Lower lobe of right lung (tissue), 2 donors: ENCODE measurements at places on chromosomes 2 and 18.

DNA sequence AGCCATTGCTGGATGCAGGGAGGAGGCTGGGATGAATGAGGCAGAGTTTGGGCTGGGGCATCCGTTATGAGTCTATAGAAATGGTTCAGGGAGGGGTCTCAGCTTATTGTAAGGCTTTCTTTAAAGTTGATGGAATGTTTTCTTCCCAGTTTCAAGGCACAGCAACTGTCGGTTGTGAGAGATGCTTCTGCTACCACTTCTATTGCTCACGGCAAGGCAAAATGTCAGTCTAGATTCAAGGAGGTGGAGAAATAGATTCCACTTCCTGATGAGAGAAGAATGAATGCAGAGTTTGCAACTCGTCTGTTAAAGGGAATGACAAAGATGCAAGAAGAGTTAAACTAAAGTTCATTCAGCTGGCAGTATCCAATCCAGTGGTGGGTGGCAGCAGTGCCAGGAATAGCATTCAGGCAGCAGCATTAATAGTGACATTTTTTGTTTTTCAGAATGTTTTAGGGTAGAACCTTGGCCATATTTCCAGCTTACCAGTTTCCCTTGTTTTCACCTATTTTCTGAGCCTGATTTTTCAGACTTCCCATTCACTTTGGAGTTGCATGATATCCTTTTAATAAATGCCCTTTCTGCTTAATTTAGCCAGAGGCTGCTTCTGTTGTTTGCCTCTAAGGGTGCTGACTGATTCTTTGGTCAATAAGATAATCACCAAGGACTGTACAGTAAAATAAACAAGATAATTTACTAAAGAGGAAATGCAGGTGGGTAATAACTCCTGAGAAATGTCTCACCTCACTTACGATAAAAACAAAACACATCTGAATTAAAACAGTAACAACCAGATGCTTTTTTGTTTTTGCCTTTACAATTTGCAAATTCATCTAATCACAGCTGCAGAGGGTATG is 138.4 kb downstream of the RPIA start:
- no peak for DNase-seq

- no peak for DNase-seq
Measured at GRCh38 chr2:236672606-236673005, 103.0 kb downstream of the ACKR3 start.

GRCh38 chr2:151669585-151670081 is 64.6 kb downstream of the NEB start:
- DNase-seq = no peak

- DNase-seq = no peak
Measured at GRCh38 chr2:10837298-10838266, 25.0 kb upstream of the PDIA6 start.

DNA sequence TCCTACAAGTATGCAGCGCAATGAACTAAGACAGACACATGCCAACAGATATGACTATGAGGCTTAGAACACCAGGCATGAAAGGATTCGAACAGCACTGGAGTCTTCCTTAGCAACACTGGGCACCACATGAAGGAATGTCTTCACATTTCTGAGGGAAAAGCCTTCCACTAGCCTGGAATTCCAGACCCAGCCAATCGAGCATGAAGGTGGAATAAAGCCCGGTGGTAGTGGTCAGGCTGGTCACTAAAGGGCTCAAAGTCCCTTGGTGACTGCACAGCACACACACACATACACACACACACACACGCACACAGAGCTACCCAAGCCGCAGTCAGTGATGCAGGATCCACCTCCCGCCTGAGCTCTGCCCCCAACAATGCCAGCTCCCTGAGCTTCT is 19.7 kb upstream of the SFXN5 start:
- DNase-seq = no peak

GRCh38 chr18:13452388-13452811 is 233.8 kb downstream of the LDLRAD4 start:
- no peak for DNase-seq

DNA sequence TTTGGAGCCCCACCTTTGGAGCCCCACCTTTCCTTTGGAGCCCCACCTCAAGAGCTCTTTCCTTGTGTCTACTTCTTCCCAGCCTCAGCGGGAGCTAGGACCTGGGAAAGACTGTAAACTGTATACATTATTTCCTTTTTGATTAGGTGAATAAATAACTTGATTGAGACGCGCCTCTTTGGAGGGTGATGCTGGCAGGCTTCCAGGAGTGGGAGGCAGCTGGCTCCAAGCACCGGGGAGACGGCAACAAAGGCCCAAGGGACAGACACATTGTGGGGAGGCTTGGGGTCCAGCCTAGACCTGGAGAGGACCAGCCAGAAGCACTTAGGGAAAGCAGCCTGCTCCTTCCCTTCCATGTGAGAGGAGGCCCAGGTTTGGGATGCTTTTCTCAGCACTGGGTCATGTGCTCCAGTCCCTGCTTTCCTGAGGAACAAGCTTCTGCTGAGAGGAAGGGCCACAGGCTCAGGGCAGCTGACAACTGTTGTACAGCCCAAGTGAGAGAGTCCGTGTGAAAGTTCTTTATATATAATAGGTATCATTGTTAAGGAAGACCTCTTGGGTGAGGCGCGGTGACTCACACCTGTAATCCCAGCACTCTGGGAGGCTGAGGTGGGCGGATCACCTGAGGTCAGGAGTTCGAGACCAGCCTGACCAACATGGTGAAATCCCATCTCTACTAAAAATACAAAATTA is 297.2 kb upstream of the SLC14A2 start:
- no peak for DNase-seq

GRCh38 chr2:134727385-134727784 is 8.6 kb upstream of the TMEM163 start:
- DNase-seq = no peak

DNA sequence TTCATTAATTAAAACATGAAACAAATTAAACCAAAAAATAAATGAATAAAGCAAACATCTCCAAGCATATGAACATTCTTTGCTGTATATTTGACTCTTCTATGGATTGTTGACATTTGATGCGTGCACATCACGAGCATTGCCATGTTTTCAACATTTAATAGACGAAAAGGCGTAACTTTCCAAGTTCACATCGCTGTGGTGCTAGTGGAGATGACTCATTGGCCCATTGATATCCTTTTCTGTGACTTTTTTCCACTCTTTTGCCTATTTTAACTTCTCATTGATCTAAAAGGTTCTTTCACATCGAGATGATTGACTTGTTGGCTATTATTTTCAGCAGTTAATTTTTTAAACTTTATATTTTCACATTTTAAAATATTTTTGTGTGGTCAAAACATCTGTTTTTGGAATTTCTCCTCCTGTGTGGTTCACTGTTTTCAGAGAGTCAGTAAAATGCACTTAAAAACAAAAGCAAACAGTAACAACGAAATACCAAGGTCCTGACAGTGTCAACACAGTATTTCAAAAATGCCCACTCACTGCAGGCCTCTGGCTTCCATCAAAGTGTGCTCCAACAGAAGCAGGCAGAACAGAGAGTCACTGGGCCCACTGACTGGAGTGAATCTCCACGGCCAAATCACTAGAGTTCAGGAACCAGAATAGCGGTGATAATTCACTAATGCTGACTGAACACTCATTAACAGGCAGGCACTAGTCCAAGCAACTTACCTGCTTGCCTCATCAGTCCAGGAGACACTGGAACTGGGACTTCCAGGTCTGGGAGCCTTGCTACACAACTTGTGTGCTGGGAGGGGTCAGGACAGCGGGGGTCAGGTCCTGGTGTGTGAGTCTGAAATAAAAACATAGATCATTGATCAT is 372.2 kb upstream of the SMIM21 start:
- no peak for DNase-seq

- DNase-seq = no peak
Measured at GRCh38 chr2:163657281-163657656, 78.5 kb downstream of the FIGN start.

DNA sequence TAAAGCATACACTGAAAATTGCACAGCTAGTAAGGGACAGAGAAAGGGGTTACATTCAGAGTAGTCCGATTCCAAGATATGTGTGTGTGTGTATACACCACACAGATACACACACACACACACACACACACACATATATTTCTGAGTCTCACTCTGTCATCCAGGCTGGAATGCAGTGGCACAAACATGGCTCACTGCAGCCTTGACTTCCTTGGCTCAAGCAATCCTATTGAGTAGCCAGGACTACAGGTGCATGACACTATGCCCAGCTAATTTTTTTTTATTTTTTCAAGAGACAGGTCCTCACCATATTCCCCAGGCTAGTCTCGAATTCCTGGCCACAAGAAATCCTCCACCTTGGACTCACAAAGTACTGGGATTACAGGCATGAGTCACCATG is 68.1 kb upstream of the ITPRID2 start:
- no peak for DNase-seq

GRCh38 chr18:8519102-8519501 is 90.1 kb upstream of the RAB12 start:
- DNase-seq = no peak

GRCh38 chr18:56121669-56122068 is 516.7 kb downstream of the TXNL1 start:
- no peak for DNase-seq

DNA sequence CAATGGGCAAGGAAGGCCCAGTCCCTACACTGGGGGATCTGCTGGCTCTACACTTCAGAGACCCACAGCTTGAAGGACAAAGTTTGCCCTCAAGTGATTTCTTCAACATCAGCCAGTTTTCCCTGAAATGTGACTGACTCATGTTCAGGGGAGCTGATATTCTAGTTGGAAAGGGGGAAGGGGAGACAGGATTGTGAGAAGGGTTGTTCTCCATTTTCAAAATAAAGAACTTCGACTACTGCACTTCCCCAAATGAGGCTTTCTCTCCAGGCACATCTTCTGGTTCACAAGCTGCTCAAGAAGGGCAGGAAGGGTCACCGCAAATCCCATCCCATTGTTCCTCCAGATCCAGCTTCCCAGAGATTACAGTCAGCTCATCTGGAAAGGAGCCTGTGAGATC is 117.6 kb downstream of the BCL2L11 start:
- DNase-seq = no peak

GRCh38 chr2:44142306-44142705 is 26.4 kb upstream of the PPM1B start:
- no peak for DNase-seq

DNA sequence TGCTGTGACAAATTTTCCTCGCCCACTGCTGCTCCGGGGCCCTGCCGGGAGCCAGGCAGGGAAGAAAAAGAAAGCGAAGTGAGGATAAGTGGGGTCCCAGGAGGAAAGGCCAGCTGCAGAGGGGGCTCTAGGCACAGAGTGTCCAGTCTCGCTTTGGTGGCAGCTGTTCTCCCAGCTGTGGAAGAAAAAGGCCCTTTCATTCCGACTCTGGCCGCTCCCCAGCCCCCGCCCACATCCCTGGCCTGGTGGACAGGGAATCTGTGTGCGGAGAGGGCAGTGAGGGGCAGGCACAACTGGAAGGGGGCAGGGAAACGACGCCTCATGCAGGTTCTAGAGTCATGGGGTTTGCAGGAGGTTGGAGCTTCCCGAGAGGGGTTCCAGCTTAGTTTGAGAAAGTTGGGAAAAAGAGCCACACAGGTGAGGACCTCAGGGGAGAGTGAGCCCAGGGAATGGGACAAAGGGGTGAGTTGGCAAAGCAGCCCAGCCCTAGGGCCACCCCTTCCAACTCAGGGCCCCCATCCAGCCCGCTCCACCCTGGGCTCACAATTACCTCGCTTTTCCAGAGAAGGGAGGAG is 1.8 kb downstream of the RTKN start:
- no peak for DNase-seq

GRCh38 chr2:75087736-75088135 is 111.6 kb downstream of the TACR1 start:
- DNase-seq = no peak

GRCh38 chr2:39511219-39511604 is 74.1 kb upstream of the MAP4K3 start:
- DNase-seq = no peak

DNA sequence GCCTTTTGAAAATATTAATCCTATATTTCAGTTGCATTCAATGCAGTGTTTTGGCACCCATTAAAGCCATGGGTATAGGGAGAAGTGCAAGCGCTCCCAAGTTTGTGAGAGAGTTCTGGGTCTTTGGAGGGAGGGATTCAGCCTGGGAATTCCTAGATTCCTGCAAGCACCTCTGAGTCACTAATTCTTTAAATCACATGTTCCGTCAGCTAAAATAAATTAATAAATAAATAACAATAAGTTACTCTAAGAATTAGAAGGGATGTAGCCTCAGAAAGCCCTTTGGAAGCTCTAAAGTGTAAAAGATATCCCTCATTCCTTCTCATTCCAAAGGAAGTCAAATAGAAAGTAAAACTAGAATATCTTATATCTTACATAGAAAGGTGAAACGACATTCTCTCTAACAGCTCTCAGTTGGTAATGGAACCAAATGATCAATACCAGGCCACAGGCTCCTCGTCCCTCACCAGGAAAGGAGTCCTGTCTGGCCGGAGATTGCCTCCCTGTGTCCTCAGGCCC is 222.4 kb upstream of the RBBP8 start:
- no peak for DNase-seq

GRCh38 chr2:222319586-222320435 is 21.0 kb upstream of the PAX3 start:
- DNase-seq = no peak

DNA sequence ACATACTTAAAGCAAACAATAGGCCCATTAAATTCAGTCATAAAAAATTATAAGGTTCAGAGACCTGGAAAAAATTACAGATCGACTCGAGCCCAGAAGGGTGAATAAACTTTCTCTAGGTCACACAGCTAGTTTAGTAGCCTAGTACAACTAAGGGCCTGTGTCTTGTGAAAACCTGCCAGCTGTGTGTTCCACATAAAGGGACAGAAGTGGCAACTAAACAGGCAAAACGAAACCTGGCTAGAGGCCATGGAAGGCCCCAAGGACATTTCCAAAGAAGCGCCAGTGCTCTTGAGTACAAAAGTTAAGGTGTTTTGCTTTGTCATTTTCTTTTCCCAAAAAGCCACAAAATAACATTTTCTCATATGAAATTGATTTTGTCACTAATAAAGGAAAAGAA is 164.9 kb downstream of the L3MBTL4 start:
- DNase-seq = no peak

GRCh38 chr2:59044736-59045135 is 803.6 kb upstream of the FANCL start:
- no peak for DNase-seq

- peak; percentile 93 for DNase-seq
Measured at GRCh38 chr2:190648289-190649034, 421 bp upstream of the NAB1 start.

GRCh38 chr2:17614174-17614930 is 73.9 kb downstream of the VSNL1 start:
- DNase-seq = no peak

DNA sequence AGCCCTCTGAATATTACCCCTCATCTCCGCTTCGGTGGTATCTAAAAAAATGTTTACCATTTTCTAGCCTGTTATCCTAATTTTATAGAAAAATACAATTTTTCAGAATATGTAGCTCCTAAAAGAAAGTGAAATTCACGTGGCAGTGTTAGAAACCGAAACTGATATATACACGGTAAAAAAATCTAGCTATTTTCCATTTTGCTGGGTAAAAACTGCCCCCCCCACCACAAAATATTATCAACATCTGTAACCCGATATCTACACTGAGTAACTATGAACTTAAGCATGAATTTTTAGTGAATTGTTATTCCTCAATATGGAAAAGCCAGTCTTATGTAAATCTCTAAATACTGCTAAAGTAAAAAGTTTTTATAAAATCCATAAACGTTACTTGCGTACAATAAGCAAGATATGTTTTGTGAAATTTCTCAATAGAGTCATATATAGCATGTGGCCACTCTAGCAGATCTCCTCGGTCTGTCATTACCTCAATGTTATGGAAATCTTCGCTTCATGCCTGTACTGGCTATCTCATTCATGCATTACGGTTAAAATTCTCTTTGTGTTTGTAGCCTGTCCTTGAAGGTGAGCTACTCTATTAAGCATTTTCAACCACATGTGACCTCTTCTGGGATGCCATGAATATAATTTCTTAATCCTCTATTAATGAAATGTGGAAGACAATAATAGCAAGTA is 524.2 kb downstream of the TRIB2 start:
- no peak for DNase-seq
